ENCODE measurements at places on chromosomes 6 and 20.

GRCh38 chr6:122730775-122731386, 48.6 kb upstream of the FABP7 start:
- no peak for DNase-seq

- DNase-seq = no peak
Observed at GRCh38 chr6:16305246-16305725, 66.9 kb downstream of the GMPR start.

GRCh38 chr20:37344506-37345338, 1.2 kb upstream of the SRC start:
- DNase-seq = no peak

- no peak for DNase-seq
Observed at GRCh38 chr6:45226081-45226480, 102.0 kb upstream of the RUNX2 start.

DNA sequence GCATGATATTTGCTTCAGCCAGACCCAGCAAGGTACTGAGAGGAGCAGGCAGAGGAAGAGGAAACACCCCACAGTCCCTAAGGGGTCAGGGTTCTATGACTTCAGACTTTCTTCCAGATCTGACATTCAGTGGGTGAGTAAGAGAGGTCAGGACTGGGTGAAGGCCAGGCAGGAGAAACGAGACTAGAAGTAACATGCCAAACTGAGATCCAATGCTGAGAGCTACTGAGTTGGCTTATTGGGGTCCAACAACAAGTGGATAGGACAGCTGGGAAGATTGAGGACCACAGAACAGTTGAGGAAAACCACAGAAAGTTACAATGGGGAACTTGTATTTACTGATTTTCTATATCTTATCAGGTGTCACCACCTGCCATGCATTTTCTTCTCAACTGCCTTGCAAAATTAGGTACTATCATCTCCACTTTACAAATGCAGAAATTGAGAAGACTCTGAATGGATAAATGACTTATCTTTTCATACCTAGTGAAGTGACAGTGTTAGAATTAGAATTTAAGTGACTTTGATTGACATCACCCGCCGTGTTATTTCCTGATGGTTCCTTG, 43.8 kb upstream of the HIVEP1 start:
- no peak for DNase-seq

DNA sequence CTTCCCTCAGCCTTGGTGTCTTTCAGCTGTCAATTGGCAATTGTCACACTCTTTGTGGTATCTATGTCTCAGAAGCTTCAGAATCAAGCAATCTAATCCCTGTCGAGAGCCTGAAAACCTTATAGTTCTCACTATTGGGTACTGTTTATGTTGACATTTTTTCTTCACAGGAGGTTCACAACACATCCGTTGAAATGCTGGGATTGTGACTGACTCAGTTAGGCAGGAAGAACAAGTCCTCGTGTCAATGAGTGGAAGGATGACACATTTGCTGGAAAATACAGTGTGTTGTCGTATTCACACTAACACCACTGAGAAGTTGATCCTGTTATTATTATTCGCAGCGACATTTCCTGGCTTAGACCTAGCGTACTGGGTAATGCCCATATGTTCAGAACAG, 163.9 kb upstream of the CITED2 start:
- DNase-seq = no peak

- no peak for DNase-seq
Observed at GRCh38 chr20:58511364-58511763, 3.8 kb downstream of the APCDD1L start.

DNA sequence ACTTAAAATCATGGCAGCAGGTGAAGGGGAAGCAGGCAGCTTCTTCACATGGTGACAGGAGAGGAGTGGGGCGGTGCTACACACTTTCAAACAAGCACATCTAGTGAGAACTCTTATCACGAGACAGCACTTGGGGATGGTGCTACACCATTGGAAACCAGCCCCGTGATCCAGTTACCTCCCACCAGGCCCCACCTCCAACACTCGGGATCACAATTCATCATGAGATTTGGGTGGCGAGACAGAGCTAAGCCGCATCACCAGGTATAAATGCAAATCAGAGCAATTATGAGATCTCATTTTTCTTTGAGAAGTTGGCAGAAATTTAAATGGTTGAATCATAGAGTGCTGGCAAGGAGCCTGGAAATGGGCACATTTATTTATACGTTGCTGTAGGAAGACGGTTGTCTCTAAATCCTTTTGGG, 31.4 kb downstream of the IGF2R start:
- DNase-seq = no peak

DNA sequence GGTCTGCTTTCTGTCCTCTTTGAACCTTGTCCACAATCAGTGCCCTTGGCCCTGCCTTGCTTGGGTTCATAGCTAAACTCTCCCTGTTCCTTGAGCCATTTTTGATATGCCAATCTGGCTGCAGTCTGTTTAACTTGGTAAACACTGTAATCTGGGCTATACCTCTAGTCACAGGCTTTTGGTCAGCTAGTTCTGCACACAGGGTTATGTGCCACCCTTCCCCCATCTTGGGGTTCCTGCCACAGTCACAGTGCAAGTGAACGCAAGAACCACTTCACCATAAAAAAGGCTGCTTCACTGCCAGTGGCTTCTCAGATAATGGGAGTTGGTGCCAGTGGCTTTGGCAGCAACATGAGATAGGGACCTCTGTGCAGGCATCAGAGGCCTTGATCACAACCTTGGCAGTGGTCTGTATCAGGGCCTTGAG, 10.9 kb upstream of the ATRN start:
- no peak for DNase-seq

DNA sequence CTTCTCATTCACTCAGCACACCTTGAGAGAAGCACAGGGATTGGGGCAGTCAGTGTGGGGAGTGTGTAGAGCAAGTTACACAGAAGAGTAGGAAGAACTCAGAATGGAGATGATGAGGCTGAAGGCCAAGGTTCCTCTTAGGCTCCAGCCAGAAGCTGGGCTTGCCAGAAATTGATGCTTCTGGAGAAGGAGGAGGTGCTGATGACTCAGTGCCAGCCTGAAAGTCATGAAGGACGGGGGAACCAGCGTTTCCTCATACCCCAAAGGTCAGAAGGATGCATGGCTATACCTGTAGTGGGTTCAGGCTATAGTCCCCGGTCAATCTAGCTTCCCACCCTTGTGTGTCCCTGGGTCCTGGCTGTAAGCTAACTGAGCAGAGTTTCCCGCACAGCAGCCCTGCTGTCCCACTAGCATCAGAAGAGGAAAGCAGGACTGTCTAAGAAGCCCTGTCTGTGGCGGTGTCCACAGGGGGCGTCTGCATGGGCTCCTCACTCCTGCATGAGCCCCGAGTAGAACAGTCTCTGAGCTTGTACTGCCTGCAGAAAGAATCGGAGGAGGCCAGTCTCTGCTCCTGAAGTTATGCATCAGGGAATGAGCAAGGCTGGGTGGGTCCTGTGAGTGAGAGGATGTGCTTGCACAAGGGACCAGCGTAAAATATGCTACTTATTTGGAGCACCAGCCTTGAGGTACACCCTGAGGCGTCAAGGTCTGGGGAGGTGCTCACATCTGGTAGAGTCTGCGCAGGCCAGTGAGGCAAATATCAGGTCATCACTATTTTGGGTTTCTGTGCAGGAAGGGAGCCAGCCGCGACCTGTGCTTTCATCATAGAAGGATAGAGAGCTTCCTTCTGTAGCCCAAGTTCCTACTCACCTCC, 148.5 kb downstream of the MRPL14 start:
- DNase-seq = no peak

DNA sequence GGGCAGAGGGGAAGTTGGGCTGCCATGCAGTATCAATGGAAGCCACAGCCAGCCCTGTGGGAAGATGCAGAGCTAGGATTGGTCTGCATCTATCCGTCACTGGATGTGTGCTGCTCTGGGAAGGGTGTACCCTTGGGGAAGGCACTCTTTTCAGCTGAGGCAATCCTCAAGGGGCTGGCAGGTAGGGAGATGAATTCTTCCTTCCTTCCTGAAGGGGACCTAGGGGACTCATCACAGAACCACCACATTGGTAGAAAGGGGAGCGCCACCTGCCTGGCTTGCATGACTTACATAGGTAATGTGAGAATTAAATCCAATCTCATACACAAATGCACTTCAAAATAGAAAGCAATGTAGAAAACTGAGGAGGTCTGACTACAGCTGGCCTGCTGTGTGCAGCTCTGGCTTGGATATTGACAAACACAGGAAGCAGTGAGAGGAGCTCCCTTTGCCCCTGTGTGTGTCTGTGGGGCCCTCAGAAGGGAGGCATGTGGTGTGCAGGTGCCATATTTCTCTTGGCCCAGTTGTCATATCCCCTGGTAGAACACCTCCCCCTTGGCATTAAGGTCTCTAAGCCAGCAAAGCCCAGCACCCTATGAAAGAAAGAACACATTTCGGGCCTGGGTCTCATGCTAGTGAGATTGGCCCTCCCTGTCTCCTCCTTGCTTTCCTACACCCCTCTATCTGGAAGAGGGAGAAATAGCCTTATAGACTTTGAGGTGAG, 260.3 kb upstream of the MOCS1 start:
- DNase-seq = no peak

GRCh38 chr20:6122873-6123648, at the start of gene FERMT1:
Gene FERMT1 (minus strand): TSS chr20:6123030. CDS start chr20:6119554, 3,476 bp downstream.
- peak; percentile 6 for DNase-seq

- DNase-seq = no peak
Observed at GRCh38 chr6:136964398-136964797, 42.3 kb downstream of the SLC35D3 start.

DNA sequence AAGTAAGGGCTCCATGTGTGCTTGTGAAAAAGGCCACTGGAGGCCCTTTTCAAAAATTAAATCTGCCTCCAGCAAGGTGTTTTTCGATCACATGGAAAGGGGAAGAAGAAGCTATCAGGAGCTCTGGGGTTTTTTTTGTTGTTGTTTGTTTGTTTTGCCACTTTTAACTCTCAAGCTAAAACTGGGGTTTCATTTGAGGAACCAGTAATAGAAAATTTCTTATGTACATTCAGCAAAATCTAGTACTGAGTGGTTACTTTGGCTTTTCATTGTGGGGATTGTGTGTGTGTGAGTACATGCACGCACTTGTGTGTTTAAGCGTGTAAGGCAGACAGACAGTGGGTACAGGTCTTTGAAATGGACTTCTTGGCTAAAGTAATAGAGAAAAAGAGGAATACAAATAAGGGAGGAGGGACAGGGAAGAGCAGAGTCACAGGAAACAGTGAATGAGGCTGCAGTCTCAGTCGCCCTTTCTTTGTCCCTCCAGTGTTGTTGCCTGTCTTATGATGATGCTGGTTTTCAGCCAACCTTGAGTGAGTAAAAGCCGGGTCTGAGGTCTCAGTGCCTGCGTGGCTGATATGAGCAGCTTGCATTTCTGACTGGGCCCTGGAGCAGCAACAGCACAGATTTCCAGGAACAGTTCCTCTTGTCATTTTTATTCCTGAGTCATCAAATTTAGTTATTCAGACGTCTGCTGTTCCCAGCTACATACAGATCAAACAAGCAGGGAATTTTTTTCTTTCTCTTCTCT, 26.2 kb downstream of the SLC16A10 start:
- no peak for DNase-seq

- DNase-seq = no peak
Observed at GRCh38 chr6:57021086-57021720, 25.3 kb upstream of the KIAA1586 start.

- no peak for DNase-seq
Observed at GRCh38 chr6:108738684-108739416, 109.4 kb upstream of the ARMC2 start.

- DNase-seq = no peak
Observed at GRCh38 chr6:113330636-113330946, 526.6 kb upstream of the MARCKS start.

GRCh38 chr6:47741807-47742206, 40.0 kb upstream of the OPN5 start:
- DNase-seq = no peak

DNA sequence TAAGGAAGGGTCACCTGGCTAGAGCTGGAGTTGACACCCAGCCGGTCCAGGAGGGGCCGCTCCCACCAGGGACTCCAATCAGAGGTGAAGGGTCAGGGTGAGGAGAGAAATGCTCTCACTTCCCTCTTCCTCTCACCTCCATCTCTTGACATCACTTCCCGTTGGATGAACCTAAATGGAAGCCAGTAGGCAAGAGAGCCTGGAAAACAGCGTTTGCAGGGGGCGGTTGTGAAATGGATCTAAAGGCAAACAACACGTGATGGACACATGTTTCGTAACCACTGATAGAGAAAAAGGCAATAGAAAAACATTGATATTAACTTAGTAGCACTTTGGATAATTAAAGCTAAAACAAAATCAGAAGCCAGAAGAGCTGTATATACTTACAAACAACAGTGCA, 105.6 kb upstream of the FOXA2 start:
- no peak for DNase-seq

DNA sequence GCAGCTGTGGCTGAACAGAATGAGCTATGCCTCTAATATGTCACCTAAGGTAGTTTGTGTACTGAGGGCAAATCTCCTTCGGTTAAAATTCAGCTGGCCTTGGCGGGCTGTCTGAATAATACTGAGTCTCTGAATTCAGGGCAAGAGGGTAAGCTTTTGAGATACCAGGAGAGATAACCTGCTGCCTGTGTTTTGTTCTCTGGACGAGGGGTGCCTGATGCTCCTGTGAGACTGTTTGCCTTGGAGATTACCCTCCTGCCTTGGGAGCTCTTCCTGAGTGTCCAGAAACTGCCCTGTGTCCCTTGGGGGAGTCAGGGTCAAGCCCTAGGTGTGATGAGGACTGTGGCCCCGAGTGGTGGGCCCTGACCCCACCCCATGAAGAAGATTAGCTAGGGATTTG, 282.9 kb downstream of the KIF16B start:
- no peak for DNase-seq

DNA sequence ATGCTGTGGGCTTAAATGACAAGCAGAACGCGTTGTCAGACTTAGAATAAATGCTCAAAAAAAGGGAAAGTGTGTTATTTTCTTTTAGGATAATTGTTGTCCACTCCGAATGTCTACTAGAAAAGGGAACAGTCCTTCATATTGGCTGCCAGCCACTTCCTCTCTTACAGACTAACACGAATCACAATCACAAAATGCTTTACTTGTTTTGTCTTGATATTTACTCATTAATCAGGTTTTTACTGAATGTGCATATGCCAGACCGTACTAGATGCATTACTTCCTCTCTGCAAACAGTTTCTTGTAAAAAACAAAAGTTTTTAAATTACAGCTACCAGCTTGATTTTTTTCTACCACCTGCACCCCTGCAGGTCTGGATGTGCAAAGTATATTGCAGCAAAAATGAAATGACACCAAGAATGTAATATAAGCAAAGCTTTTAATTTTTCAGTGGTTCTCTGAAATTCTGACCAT, 821 bp downstream of the DHX35 start:
- no peak for DNase-seq

- no peak for DNase-seq
Observed at GRCh38 chr6:29999416-29999815, 57.1 kb downstream of the HLA-A start.

- no peak for DNase-seq
Observed at GRCh38 chr20:34045294-34045693, 51.6 kb downstream of the RALY start.

DNA sequence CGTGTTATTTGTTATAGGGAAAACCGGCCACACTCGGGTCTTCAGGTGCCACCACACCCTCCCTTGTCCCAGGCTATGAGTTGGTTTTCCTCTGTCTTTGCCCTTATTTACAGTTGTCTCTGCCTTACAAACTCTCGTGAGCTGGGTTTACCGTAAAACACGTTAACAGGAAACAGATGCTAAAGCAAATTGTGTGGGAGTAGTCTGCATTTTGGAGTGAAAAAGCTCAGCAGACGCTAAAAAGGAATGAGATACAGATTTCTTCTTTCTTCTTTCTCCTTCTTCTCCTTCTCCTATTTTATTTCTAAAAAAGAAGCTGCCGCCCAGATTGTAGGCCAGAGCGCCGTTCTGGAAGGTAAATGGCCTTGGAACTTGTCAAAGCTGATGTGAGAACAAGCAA, 51.9 kb downstream of the APCDD1L start:
- no peak for DNase-seq

GRCh38 chr20:4443016-4443415, 278.7 kb upstream of the PRND start:
- DNase-seq = no peak

Measured in C1 segment of cervical spinal cord (tissue), 14 donors.